ENCODE measurements at places on chromosomes 1 and 21. TPM values are rescaled to one million over a fixed set of nuclear protein-coding genes. Genes with fewer than 3 reads are reported as not detected.

DNA sequence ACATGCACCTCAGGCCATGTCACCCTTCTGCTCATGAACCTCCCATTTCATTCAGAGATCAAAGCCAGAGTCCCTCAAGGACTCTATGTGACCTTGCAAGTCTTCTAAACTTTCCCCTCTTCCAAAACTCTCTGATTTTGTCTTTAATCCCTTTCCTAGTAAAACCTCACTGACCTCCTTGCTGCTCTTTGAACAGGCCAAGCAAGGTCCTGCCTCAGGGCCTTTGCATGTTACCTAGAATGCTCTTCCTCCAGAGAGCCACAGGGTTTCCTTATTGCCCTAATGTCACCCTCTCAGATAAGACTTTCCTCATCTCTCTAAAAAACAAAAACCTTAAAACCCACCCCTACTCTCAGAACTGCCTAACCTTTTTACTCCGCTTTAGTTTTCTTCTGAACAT, 26.6 kb downstream of the IL23R start:
- DNase-seq: no peak

GRCh38 chr1:36965275-36966159, 68.8 kb downstream of the GRIK3 start:
- DNase-seq: no peak

- no peak for DNase-seq
Measured at GRCh38 chr1:26745191-26745590, 42.6 kb upstream of the PIGV start.

DNA sequence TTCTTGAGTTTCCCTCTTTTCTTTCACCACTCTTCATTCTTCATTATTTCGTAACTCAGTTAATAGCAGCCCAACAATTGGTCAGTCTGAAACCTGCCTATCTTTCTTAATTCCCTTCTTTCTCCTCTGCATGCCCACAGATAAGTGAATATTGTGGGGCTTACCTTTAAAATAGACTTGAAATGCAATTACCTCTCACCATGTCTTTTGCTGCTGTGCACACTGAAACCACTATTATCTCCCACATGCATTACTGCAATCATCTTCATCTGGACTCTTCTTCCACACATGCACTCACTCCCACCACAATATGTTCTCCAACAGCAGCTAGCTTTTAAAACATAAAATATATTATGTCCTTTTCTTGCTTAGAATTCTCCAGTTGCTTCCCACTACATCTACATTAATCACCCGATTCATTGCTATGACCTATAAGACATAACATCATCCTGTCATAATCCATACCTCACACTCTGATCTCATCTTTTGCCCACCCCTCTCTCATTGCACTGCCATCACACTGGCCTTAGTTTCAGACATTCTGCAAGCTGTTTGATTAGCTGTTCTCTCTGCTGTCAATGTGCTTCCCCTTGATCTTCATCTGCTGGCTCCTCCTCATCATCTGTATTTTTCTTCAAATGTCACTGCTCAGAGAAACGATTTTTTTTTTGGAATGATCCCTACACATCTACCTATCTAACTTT, 304.8 kb downstream of the PTPRC start:
- DNase-seq: no peak

DNA sequence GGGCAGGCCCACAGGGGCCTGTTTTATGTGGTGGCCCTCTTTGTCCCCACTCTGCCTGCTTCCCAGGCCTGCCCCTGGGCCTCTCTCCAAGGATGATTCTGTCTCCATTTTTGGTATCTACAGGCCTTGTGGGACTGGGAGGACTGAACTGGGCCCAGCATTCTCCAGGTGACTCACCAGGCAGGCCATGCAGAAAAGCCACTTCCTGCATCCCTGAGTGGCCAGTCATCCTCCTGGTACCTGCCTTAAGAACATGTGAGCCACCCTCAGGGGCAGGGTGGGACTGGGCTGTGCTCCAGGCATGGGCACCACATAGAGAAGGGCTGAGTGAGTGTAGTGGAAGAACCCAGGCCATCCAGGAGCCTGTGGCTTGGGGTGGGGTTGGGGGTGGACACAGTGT, 20.0 kb upstream of the BCAR3 start:
- DNase-seq: peak; percentile 97

DNA sequence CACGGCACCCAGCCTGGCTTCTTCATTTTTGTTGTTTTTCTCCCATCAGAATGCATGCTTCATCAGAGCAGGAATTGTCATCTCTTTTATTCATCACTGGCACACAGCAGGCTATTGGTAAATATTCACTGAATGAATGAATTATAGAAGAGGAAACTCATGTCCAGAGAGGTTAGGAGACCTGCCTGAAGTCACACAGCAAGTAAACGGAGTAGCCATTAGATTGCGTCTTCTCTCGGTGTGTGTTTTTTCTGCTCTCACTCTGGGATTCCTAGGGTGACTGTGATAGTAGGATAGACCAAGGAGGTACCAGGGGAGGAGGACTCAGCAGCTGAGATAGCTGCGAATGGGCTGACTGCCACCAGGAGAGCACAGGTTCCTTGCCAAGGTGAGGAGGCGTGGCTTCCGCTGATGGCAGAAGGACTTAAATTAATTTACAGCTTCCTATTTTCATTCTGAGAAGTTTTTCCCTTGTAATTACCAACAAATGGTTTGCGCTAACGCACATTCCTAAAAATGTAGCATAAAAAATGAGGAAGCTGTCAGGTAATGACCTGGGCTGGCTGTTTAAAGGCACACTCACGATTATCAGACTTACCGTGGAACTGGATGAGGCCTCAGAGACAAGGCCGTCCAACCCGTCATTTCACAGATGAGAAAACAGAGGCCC, 4.5 kb upstream of the NCMAP start:
- no peak for DNase-seq

DNA sequence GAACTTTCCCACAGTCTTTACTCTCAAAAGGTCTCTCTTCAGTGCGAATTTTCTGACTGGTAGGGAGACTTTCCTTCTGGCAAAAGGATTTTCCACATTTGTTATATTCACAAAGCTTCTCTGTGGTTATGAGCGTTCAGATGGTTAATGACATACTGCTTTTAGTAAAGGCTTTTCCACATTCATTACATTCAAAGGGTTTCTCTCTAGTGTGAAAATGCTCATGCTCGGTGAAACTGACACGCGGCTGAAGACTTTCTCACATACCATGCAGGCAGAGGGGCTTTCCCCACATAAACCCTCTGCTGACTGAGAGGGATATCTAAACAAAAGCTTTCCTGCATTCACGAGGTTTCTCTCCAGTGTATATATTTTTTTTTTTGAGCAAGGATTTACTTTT, 9.9 kb upstream of the KLF18 start:
- DNase-seq: no peak

DNA sequence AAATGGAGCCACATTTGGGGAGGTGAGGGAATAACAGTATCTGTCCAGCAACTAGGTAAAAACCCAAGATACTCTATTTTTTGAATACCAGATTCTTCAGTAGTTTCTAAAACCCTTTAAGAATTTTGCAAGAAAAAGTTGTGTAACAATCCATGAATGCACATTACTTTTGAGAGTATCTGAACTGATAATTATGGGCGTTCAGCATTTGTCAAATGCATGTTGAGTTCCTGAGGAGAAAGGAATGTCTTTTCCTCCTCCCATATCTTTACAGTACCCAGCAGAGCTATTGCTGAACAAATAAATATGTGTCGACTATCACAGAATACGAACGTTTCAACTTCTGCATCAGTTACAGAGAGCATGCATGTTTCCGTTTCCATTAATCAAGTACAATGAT, 104.5 kb downstream of the PCNX2 start:
- no peak for DNase-seq

DNA sequence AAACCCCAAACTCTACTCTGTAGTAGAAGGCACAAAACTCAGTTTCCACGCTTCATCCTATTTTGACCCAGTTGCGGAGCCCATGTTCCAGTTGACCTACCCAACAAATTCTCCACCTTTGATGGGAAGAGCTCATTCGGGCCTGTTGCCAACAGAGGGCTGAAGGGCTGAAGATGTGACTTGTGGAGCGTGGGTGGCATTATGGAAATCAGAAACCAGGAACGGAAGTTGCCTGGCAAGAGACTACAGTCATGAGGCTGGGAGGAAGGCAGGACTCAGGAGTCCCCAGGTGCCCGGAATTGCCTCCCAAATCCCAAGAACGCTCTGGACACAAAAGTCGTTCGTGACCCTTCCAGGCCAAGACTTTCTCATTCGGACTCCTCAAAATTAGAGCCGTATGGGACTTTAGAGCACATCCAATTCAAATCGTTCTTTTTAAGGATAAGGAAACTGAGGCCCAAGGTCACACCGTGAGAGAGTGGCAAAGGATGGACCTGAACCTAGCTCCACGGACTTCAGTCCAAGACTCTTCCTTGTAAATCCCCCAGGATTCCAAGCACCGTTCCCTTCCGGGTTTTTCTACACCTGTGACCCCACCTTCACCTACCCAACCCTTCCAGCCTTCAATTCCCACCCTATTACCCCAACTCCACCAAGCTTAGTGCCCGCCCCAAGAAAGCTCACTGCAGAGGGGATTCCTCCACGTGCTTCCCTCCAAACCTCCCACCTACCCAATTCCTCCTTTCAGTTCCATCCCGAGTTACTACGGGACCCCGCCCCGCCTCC, 739 bp downstream of the SMG5 start:
- DNase-seq: no peak

The RXRG gene
- total RNA-seq: not detected

The CELA2B gene
- not detected for total RNA-seq
